Left renal cortex interstitium (tissue), 4 donors: ENCODE measurements at places on chromosomes 11 and 22.

DNA sequence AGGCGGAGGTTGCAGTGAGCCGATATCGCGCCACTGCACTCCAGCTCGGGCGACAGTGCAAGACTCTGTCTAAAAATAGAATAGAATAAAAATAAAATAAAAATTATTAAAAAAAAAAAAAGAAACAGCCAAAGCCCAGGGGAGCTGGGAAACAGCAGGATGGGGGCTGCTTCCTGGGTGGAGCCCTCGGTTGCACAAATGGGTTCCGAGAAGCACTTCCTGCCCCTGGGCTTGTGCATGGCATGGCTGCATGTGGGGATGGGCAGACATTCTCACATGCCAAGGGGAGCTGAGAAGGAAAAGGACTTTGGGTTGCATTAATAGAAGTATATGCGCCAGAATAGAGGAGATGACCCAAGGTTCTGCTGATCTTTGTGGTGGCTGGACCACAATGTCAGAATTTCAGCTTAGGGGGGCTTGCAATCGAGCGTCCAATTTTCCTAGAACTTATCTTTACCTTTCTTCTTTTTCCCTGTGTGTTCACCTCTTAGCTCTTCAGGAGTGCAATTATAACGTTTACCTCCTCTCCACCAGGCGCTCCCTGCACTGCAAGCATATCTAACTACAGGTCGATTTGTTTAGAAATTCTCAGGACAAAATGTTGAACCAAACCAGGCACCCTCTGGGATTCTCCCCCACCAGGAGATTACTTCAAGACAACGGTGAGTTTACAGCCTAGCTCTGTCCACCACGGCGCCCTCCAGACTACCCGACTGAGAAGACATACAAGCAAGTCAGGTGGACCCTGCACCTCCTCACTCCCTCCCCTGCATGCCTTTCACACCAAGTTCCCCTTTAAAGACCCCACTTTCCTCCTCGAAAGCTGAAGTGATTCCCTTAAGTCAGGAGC, 53.2 kb downstream of the SHISAL1 start:
- DNase-seq: no peak

GRCh38 chr11:117794135-117794534, 2.9 kb downstream of the DSCAML1 start:
- DNase-seq: no peak

DNA sequence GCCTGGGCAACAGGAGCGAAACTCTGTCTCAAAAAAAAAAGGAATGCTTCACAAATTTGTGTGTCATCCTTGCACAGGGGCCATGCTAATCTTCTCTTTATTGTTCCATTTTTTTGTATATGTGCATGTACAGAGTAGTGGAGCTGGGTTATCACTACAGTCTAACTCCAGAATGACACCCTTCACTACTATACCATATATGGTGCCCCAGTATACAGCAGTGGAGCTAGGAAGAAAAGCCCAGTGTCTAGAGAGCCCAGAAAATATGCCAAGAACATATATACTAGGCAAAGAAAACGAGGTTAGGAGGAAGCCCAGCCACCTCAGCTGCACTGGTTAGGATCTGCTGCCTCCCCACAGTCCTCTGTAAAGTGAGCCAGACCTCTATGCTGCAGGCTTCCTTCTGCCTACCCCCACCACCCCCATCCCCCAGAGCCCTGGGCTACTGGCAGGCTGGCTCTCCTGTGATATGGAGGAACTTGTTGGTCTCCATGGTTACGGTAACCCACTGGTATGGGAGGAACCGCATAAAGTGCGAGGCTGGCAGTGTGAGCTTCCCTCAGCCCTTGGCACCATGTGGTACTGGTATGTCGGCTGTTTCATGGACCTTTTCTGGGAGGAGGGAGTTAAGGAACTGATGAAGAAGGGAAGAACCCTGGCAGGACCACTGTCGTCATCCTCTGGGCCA, 34.3 kb downstream of the RCOR2 start:
- DNase-seq: no peak

DNA sequence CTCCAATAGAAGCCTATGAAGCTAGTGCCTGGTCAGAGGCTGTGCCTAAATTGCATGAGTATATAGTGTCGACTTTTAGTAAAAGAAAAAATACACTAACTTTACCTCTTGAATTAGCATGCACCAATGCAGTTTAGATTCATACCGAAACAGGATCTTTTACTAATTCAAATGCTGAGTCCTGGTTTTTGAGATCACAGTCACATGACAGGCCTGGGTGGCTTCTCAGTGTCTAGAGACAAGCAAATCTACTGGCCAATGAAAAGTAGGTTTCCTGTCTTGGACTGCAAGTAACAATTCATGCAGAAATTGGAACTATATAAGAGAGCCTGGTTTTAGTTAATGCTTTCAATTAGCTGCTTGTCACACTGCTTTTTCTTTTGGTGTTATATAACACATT, 7.2 kb downstream of the ARHGEF12 start:
- no peak for DNase-seq

- no peak for DNase-seq
Measured at GRCh38 chr11:74171630-74171968, 510 bp downstream of the PPME1 start.

- no peak for DNase-seq
Measured at GRCh38 chr11:11351042-11351586, 1.9 kb downstream of the CSNK2A3 start.

- DNase-seq: no peak
Measured at GRCh38 chr11:67593565-67593905, 9.9 kb downstream of the GSTP1 start.

- DNase-seq: no peak
Measured at GRCh38 chr11:126992065-126992803, 8.3 kb downstream of the KIRREL3 start.

DNA sequence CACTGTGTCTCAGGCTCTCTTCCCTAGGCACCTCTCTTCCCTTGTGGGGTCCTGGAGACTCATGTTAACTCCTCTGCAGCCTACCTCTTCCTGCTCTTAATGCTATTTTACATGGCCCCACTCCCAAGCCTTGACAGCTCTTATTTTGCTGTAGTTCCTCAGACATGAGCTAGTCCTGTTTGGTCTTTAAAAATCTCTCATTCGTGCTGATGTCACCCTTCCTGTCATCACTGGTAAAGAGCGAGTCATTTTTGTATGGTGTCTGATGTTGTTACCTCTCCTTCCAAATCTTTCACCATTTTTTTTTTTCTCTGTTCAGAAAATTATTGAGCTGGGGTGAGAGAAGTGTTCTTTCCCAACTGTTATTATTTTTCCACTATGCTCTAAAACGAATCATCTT, 84.8 kb upstream of the ZBED5 start:
- DNase-seq: no peak

DNA sequence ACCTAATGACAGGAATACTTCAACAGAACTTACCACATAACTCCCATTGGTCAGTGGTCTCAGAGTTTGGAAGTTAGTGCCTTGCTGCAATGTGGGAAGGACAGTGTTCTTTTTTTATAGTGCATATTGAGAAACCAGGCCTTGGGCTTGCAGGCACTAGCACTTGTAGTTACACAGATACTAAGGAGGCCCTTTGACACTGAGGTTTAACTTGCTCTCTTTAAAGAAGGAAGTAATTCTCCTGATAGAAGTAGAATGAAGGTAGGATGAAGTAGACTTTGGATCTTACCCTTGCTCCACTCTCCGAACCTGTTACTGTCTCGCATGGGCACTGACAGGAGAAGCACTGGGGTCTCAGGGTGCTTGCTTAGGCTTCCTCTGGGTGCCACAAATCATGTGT, 31.0 kb upstream of the ST14 start:
- no peak for DNase-seq

- no peak for DNase-seq
Measured at GRCh38 chr11:57539342-57539741, 1.9 kb downstream of the SMTNL1 start.

DNA sequence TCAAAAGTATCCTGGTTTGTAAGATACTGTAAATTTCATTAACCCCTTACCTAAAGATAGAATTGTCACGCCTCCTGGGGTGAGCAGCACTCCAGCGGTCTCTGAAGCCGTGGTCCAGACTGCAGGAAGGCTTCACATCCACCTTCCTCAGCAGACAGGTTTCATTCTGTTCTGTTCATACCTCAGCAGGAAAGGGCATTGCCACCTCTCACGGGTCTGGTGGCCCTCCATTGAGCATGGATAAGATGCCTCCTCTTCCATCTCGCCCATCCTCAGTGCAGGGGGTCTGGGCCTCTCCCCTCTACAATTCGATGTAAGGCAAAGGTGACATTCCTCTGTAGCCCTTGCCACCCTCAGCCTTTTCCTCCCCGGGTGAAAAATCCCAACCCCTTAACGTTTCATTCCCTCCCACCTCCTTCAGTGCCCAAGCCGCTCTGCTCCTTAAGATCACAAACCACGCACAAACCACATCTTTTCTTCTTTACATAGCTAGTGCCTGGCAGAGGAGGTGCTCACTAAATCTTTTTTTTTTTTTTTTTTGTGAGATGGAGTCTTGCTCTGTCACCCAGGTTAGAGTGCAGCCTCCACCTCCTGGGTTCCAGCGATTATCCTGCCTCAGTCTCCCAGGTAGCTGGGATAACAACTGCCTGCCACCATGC, 28.5 kb downstream of the RPUSD4 start:
- no peak for DNase-seq

DNA sequence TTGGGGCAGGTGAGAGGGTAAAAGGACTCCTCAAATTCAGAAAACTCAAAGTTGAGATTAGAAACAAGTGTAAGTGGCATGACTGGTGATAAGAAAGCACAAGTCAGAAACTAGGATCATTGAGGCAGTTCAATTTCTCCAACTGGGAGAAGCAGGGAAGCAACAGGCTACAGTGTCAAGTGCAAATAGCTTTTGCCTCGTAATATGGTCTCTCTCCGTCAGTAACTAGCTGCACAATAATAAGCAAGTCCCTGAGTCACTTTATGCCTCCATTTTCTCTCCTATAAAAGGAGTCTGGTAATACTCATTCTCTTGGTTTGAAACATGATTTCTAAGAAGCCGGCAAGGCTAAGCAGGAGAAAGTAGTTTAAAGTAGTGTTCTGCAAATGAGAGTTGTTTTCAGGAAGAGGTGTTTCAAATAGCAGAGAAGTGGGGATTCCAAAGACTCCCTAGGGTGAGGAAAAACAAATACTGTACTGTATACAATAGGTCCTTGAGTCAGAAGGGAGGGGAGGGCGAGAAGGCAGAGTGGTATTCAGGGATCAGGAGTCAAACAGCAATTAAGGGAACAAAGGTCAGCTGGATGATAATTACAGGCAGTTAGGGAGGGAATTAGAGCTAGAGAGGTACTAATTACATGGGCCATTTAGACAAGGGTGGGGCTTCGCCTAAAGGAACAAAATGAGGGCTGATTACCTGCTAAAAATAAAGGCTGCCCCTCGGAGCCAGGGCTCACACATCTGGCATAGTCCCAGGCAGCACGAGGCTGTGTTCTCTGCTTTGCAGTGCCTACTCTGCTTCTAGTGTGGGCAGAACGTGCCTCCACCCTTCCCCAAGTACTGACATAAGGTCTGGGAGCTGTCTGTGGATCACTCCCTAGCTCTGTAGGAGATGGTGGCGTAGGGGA, 96.0 kb upstream of the BDNF start:
- no peak for DNase-seq

- DNase-seq: no peak
Measured at GRCh38 chr22:22895776-22896445, 8.3 kb downstream of the IGLL5 start.

GRCh38 chr11:73412308-73412707, 36.1 kb downstream of the RELT start:
- no peak for DNase-seq

DNA sequence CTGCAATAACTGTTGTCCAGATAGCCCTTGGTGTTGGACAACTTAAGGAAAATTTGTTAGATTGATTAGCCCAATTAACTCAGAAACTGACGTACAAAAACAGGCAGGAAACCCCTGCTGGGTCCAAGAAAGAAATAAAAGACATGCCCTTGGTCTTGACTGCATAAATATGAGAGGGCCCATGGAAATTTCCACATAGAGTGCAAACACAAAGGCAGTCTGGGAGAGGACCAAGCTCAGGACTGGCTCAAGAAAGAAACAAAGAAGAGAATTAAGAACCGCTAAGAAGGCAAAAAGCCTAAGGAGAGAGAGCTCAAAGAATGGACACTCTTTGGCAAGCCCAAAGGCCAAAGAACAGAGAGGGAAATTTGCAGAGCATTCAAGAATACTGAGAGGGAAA, 1243.9 kb downstream of the LRRC4C start:
- no peak for DNase-seq

GRCh38 chr11:111308140-111308539, 9.8 kb downstream of the POU2AF3 start:
- no peak for DNase-seq

- no peak for DNase-seq
Measured at GRCh38 chr11:119721129-119722120, 7.6 kb downstream of the NECTIN1 start.

DNA sequence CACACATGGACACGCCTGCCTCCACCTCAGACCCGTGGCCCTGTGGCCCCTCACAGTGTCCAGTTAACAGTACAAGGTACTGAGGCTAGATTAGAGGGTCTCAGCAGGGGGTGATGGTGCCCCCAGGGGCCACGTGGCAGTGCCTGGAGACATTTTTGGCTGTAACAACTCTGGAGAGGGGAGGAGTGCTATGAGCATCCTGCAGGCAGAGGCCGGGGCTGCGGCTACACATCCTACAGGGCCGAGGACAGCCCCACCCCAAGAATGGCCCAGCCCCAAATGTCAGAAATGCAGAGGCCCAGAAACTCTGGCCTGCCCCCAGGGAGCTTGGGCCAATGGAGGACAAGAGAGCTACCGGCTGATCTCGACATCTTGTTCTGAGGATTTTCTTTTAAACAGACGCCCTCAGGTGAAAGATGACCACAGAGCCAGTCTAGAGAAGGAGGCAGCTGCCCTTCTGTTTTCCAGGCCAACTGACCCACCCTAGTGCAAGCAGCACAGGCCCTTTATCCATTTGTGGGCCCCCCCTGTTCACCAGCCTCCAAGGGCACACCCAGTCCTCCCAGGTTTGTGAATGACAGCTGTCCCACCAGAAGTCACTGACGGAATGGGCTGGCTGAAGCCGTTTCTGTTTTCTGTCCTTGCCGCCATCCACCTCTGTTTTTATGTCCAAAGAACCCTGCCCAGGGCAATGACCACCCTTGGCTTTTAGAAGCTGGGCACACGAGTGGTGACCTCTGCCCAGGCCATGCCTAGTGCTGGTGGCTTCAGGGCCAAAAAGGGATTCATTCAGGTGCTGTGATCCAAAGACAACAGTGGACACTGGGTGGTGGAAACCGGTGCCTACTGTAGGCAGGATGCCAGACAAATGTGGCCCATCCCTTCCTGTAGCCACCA, 85.2 kb upstream of the LINC01488 start:
- DNase-seq: no peak

DNA sequence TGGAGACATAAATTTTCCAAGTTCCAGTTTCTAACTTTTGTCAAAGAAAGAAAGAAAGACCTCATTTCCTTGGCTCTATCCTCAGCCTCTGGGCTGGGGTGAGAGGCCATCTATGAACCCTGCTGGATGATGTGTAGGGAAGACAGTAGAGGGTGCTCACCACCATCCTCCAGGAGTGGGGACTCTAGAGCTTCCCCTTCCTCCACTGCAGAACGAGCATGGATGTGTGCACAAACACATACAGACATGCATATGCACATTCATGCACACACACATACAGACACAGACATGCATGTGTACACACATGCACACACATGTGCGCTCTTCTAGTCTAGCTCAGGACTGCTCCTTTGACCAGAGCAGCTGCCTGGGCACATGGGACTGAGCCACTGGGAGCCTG, 565.8 kb downstream of the BUD13 start:
- DNase-seq: no peak
